Aortic smooth muscle cell (primary cell): ENCODE measurements at places on chromosomes 11 and 22. TPM values are rescaled to one million over a fixed set of nuclear protein-coding genes. Genes with fewer than 3 reads are reported as not detected.

Gene OR52B6
- not detected in 2 replicates for total RNA-seq

Gene NFAM1
- under 0.01 TPM in 1 of 2 replicates, not detected in the other for total RNA-seq

Gene MYEOV
- 1.2 and 2.5 TPM in 2 replicates for total RNA-seq

Gene C22orf15
- total RNA-seq, result 2.1 and 3.5 TPM in 2 replicates

Gene TMEM41B
- 64.3 and 75.4 TPM in 2 replicates for total RNA-seq

Gene UPB1
- total RNA-seq, result 0.12 and 0.13 TPM in 2 replicates

Gene TMEM25
- total RNA-seq, result 4.6 and 8.0 TPM in 2 replicates
